ENCODE measurements at places on chromosomes 16 and 17. TPM values are rescaled to one million over a fixed set of nuclear protein-coding genes. Genes with fewer than 3 reads are reported as not detected.

GRCh38 chr17:74865504-74866197, 6.0 kb upstream of the GRIN2C start:
- DNase-seq = no peak

- no peak for DNase-seq
These were observed 170.8 kb upstream of the FAM20A start for GRCh38 chr17:68771867-68772515.

- DNase-seq = no peak
These were observed 13.1 kb downstream of the ZSCAN10 start for GRCh38 chr16:3085868-3086595.

- peak; percentile 87 for DNase-seq
These were observed 21.8 kb upstream of the PRM1 start for GRCh38 chr16:11302977-11303376.

- DNase-seq = no peak
These were observed 15.1 kb upstream of the MAP2K3 start for GRCh38 chr17:21269394-21269793.

- DNase-seq = peak; percentile 53
These were observed 16.3 kb downstream of the NACA2 start for GRCh38 chr17:61574542-61575351.

GRCh38 chr16:51031598-51031997, 119.5 kb downstream of the SALL1 start:
- DNase-seq = no peak

GRCh38 chr17:5354886-5355415, 64.5 kb downstream of the NUP88 start:
- no peak for DNase-seq

DNA sequence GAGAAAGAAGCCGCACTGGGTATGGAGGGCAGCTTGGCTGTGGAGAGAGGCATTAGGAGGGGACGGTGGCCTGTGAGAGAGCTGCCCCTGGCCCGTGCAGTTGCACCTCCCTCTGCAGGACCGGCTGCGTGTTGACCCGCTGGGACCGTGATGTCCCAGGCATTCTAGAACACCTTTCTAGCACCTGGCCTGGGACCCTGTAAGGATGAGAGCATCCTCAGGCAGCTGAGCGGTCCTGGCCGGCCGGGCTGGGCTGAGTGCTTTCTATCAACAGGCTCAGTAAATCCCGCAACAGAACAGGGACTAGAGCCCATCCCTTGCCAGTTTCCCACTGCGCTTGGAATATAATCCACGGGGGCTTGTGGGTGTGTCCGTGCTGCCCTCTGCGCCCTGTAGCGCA, 14.7 kb downstream of the TBC1D24 start:
- no peak for DNase-seq

DNA sequence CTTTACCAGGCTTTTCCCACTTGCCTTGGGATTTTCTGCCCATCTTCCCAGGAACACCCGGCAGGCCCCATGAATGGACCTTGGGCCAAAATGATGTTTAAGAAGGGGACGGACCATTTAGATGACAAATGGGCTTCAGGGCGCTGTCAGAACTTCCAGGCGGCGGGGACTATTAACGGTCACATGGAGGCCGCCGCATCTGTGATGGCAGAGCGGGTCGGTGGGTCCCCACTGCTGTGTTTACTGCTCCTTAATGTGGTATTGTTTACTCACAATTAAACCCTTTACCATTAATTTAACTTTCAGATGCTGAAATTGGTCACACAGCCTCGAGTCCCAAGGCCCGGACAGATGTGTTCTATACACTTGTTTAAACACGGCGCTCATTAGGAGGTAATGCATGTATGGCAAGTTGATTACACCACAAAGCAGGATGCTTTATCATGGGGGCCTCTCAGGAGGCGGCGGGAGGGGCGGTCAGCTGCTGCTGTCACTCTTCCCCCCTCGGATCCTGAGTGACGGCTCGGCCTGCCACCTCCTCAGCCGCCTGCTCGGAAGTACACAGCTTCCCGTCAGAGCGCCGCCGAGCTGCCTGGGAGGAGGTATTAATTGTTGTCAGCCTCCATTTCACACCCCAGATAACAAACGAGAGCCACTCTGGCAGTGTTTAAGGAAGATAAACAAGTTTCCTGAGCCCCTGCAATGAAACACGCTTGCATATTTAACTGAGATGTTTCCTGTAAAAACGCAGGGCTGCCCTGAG, 83.9 kb upstream of the IRX3 start:
- no peak for DNase-seq

DNA sequence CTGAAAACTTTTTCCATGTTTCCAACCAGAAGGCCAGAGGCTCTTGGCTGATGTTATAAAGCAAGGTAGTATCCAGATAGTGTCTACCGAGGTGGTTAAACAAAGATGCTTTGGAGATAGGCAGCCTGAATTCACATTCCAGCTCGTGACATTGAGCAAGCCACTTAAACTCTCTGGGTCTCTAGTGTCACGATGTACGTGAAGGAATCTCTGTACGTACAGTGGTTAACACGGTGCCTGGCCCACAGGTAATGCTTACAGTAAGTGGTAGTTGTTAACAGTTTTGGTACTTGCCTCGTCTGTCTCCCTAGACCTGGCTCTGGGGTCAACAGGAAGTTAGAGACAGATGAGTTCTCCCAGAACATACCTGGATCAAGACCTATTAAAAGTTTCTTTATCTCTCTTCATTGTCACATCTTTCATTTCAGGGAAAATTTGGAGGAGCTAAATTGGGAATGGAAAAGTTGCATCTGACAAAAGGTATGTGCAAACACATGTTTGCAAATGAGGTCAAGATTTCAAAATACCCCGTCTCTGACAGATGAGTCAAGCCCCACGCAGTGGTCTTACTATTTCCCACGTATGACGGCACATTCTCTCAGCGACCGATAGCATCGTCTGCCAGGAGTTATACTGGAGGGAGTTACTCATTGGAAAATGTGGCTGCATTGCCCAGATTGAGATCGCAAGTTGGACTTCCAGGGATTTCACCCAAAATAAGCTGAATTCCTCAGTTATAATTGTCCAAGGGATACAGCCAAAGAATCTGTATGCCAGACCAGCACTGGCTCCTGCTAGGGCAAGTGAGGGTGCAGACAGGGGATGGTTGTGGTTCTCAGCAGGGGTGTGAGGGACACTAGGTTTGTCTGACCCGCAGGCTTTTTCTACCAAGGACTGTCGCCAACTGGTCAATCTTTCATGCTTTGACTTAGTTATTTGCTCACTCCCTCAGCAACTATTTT, 18.9 kb upstream of the MYH10 start:
- no peak for DNase-seq

DNA sequence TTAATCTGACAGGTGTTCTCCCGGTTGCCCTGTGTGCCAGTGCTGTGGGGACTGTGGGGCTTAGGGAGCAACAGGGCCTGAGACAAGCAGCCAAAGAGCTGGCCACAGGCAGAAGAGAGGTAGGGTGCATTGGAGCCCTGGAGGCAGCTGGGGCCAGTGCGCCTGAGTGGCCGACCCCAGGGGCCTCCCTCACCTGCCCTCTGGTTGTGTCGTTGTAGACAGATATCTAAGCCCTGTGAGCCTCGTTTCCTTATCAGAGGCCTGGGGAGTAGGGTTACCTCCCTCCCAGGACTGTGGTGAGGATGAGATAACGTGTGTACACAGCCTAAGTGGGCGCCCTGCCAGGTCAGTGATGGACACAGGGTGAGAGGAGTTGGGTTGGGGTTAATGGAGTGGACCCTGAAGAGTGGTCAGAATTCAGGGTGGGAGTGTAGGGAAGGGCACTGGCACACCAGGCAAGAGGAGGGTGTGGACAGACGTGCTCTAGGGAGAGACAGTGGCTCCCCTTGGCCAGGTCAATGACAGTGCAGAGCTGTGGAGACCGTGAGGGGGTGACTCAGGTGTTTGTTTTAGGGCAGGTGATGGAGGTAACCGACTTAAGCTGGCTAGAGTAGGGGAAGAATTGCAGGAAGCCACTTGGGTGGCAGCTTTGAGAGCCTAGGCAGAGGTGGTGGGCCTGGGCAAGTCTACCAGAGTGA, 3.4 kb downstream of the NARF start:
- DNase-seq = no peak

DNA sequence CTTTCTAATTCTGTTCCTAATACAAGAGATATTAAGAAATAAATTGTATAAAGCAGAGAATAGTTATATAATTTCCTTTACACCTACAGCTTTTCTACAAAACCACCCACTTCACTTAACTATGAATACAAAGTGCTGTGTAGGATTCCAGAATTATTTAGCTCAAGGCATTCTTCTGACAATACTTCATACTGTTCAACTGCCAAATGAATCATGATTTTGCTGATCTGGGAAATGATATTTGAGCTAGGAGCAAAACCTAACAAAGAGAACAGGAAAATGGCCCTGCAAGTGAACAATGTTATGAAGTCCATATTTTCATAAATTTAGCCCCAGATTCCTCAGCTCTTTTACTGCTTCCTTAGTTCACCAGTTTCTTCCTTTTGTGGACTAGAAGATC, 12.9 kb downstream of the BBS2 start:
- DNase-seq = no peak

- no peak for DNase-seq
These were observed 26.7 kb downstream of the C16orf54 start for GRCh38 chr16:29719063-29719462.

GRCh38 chr17:19253112-19253511, 15.9 kb downstream of the EPN2 start:
- DNase-seq = no peak

- no peak for DNase-seq
These were observed 3.9 kb downstream of the USP10 start for GRCh38 chr16:84703681-84704080.

DNA sequence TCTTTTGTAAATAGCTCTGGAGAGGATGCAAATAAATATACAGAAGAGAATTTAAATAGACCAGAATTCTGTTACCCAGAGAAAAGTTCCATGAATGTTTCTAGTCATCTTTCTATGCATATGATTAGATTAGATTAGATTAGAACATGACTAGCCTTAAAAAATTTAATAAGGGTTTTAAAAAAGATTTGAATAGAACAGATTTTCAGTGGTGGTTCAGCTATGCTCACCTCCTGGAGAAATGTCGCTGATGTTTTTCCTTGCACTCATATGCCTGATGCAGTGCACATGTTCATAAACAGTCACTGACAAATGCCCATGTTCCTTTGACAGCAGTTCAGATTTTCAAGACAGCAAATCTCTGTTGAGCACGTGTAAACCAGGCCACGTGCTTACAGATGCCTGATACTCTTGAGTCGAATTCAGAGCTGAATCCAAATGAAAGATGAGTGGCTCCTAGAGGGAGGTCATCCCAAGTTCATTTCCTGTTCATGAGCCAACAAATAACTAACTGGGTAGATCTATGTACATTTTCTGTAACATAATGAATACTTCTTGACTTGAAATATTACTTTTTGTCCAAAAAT, 19.9 kb upstream of the RAB11FIP4 start:
- DNase-seq = no peak

GRCh38 chr16:8217201-8217600, 373.1 kb downstream of the TMEM114 start:
- no peak for DNase-seq

DNA sequence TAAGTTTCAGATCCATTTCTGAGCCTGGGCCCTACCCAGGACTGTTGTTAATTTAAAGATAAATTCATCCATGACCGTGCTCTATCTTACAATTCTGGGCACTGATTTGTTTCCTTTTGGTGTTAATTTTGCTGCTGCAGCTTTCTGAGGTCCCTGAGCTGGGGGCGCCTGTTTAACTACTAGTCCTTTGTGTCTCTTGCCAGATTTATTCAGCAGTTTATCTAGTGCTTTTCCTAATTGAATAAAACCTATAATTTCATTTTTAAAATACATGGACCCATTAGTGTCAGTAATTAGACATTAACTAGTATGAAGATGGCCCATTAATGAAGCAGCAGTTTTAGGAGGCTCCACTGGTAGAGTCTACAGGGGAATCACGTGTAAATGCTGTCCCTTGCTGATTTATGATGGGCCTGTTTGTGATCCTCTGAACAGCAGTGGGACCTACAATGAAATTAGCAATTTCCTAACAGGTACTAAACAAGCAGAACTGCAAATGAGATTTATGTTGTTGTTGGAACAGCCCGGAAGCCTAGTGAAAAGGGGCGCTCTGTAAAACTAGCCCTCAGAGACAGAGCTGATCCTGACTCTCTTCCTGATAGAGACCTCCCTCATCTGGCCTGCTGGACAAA, 54.7 kb downstream of the HS3ST2 start:
- DNase-seq = no peak

DNA sequence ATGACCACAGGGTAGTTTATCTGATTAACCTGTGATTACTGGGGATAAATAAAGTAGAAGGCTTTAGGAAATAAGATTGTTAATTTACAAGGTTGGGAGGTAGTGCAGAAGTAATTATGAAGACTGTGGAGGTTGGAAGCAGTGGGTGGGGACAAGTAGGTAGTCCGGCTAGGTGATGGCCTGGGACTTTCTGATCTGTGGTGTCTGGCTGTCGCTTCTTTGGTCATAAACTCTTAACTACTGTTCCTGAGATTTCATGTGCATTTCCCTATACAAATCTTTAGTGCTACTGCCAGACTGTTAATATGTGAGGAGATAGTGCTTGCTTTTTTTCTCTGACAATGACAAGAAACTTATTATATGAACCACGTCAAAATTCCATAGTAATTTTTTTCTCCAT, 19.5 kb upstream of the HNF1B start:
- DNase-seq = no peak

DNA sequence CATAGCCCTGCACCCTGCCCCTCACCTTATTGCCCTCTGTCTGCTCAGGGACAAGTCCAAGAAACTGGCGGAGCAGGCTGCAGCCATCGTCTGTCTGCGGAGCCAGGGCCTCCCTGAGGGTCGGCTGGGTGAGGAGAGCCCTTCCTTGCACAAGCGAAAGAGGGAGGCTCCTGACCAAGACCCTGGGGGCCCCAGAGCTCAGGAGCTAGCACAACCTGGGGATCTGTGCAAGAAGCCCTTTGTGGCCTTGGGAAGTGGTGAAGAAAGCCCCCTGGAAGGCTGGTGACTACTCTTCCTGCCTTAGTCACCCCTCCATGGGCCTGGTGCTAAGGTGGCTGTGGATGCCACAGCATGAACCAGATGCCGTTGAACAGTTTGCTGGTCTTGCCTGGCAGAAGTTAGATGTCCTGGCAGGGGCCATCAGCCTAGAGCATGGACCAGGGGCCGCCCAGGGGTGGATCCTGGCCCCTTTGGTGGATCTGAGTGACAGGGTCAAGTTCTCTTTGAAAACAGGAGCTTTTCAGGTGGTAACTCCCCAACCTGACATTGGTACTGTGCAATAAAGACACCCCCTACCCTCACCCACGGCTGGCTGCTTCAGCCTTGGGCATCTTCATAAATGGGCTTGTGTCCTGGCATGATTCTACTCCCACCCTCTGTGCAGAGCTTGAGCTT, 6.3 kb upstream of the NFATC3 start:
- no peak for DNase-seq

- no peak for DNase-seq
These were observed 23.5 kb downstream of the GPRC5B start for GRCh38 chr16:19861133-19861532.

SDR42E1 gene
- total RNA-seq = 5.3 TPM

IL21R gene
- total RNA-seq = 0.53 TPM

MYADML2 gene
- total RNA-seq = 0.42 TPM

PRAC1 gene
- 7.7 TPM for total RNA-seq

TNP2 gene
- not detected for total RNA-seq

CLEC3A gene
- 16.8 TPM for total RNA-seq

KRT39 gene
- total RNA-seq = not detected

G6PC1 gene
- total RNA-seq = not detected

DNAJA2 gene
- total RNA-seq = 70.4 TPM

ATF7IP2 gene
- total RNA-seq = 24.5 TPM

GGT6 gene
- 13.0 TPM for total RNA-seq

SULT1A1 gene
- total RNA-seq = 8.2 TPM

MRPL27 gene
- total RNA-seq = 38.6 TPM

CA7 gene
- not detected for total RNA-seq

Data from urinary bladder (tissue), 4 donors.